Endothelial cell of umbilical vein (primary cell): ENCODE measurements at places on chromosomes 1 and 21. TPM values are rescaled to one million over a fixed set of nuclear protein-coding genes. Genes with fewer than 3 reads are reported as not detected.

DNA sequence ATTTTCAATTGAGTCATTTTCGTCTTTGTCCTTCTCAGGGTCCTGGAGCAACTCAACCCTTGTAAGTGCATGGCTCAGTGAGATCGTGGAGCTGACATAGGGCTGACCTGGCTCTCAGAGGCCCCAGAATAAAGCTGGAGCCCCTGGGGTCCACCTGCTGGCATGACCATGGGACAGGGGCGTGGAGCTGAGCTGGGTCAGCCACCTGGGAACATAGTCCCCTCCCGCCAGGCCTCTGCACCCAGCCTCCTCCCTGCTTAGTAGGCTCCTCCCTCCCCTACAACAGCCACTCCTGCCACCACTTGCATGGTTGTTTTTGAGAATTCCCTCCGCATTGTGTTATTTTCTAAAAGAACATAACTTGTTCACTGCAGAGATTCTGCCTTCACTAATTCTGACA is 3.1 kb upstream of the RIPK4 start:
- no peak for DNase-seq

GRCh38 chr1:11158720-11159321 is 30.3 kb upstream of the ANGPTL7 start:
- DNase-seq = peak; percentile 45

DNA sequence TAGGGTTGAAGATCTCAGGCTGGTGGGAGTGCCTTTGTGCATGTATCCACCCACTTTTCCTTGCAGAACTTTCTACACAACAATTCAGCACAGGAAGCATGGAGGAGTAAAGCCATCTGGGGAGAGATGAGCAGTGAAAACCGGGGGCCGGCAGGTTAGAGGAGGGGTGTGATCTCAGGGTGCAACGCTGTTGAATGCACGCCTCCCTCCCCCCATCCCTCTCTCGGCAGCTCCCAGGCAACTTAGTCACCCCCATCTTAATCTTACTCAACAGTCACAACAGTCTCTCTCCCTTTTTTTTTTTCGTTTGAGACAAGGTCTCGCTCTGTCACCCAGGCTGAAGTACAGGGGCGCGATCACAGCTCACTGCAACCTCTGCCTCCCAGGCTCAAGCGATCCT is 16.6 kb upstream of the ABCG1 start:
- no peak for DNase-seq

- DNase-seq = no peak
Measured at GRCh38 chr21:33849834-33850233, 65.8 kb downstream of the ATP5PO start.

- peak; percentile 42 for DNase-seq
Measured at GRCh38 chr1:201125019-201125418, 2.0 kb downstream of the ASCL5 start.

- DNase-seq = no peak
Measured at GRCh38 chr21:31351960-31352359, 7.9 kb upstream of the TIAM1 start.

The S100A12 gene
- total RNA-seq = not detected in 2 replicates

The KRTAP19-8 gene
- not detected in 2 replicates for total RNA-seq

The ERG gene
- total RNA-seq = 210 and 223 TPM in 2 replicates
